ENCODE measurements at places on chromosomes 13 and 19.
A peak's percentile ranks its signal among the peaks of the same experiment; 100 is the strongest.

DNA sequence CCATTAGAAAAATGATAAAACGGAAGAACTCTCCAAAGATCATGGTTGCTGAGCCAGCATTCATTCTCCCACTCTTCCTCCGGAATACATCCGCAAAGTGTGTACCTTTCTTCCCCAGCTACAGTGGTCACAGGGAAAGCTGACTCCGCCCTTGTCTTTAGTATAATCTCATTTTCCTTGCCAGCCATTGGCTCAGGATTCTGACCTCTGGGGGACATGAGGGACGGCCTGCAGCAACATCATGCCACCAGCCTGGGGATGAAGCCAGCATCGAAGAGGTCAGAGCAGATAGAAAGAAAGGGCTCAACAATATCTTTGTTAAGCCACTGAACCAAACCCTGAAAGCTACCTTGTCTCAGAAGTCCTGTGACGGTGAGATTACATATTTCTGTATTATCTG, 46.3 kb upstream of the TPP2 start:
- DNase-seq, result no peak

GRCh38 chr13:35468195-35468594, 8.3 kb downstream of the MAB21L1 start:
- DNase-seq, result no peak

DNA sequence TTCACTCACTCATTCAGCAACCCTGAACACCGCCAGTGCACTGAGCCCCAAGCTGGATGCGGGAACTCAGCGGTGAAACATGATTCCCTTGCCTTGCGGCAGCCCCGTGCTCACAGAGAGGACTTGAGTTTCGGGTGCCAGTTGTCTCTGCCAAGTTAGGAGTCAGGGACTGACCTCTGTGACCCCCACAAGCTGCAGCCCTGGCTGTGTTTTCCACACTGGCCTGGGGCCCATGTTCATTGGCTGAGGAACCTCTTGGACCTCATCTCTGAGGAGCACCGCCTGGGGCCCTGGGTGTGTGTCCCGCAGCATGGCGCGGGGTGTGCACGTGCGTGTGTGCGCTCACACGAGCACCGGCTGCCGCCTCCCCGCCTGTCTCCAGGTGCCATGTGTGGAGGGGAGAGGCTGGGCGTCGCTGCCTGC, 31.0 kb downstream of the CAPN12 start:
- DNase-seq, result peak; percentile 48

- no peak for DNase-seq
Observed at GRCh38 chr19:46859637-46860124, 1.1 kb upstream of the ARHGAP35 start.

DNA sequence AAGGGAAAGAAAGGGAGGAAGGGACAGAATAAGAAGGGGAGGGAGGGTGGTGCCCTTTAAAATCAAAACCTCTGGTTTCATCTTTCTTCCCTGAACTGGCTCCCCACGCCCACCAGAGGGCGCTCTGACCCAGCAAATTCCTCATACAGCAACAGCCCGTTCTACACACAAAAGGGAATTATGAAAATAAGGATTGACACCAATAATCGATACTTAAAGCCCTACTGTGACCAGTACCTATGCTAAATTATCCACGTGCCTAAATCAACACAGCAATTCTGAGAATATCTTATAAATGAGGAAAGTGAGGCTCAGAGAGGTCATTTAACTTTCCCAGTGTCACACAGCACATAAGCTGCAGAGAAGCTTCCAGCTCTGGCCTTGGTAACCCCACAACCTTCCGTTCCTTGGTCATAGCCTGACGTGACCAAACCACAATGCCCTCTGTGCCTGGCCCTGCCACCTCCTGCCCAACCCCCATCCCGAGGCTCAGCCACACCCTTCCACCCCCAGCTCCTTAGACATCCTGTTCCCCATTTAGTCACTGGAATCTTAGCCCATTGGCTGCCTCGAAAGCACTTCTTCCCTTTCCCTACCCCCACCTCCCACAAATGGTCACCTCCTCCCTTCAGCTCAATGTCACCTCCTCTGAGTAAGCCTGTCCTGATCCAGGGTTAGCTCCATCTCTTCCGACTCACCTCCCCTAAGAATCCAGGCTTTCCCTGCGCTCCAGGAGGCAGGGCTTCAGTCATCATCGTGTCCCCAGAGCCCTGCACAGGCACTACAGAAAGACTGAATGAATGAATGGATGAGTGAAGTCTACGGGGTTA, 34.2 kb upstream of the PNMA8B start:
- peak; percentile 61 for DNase-seq

DNA sequence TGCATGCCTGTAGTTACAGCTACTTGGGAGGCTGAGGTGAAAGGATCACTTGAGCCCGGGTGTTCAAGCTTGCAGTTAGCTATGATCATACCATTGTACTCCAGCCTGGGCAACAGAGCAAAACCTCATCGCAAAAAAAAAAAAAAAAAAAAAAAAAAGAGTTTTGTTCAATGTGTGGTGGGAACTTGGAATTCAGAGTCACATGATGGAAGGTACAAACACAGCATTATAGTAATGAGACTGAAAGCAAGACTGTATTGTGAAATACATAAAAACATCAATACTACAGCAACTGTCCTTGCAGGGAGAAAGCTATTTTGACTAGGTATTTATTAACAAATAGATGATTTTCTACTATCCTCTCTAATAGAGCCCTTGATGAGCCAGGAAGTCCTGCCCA, 393.2 kb downstream of the DLEU7 start:
- DNase-seq, result no peak

DNA sequence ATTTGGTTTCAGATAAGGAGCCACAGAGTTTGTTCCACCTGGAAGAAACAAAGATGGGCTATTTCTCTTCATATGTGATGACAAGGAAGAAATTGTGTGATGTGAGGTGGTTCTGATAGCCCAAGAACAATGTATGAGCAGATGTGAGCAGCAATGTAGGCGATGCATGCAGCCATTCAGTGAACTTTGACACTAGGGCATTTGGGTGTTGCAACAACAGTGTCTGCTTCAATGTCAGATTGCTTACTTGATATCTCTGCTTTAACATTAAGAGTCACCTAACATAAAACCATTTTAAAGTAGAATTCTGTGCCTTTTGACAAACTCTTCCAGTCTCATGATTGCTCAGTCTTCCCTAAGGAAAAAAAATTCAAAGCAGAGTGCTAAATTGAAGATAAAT, 865.4 kb downstream of the SLITRK6 start:
- DNase-seq, result no peak

DNA sequence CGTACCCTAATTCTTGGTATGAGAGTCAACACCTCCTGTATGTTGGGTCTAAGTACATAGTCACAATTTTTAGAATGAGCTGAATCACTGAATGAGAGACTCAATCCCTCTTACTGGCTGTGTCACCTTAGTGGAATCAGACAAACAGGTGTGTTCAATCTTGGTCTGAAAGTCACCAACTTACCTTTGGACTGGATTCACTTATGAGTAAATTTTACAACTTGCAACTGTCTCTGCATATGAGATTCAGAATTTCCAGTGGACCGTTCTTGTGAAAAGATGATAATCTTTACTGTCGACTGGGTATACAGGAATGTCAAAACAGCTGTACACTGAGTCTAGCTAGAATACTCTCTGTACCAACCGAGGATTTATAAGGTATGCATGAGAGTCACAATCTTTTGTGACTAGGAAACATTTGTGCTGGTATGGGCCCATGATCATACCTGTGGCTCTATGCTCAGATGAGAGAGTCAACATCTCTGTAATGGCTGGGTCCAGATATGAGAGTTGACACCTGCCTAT, 5.9 kb upstream of the ZNF91 start:
- no peak for DNase-seq

GRCh38 chr13:76790980-76791819, 95.0 kb downstream of the KCTD12 start:
- no peak for DNase-seq

GRCh38 chr19:38464421-38465082, 31.1 kb downstream of the RYR1 start:
- DNase-seq, result no peak

DNA sequence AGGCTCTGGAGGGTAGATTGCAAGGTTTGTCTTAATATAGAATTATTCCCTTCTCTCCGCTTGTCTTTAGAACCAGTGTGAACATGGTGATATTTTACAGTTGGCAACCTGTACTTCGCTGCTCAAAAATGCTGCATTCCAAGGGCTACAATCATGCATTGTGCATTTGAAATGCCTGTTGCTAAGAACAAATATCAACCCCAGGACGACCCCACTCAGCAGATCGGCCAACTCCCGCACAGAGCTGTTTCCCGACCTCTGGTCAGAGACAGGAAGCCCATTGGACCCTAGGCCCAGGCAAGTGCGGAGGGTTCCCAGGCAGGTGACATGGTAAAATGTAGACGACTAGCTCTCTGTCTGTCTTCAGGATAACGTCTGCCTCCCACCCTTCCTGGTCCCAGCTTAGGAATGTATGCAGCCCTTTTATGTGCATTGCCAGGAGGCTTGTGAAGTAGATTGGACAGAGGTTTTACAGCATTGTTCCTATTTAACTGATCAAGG, 263.5 kb downstream of the FOXO1 start:
- DNase-seq, result no peak

DNA sequence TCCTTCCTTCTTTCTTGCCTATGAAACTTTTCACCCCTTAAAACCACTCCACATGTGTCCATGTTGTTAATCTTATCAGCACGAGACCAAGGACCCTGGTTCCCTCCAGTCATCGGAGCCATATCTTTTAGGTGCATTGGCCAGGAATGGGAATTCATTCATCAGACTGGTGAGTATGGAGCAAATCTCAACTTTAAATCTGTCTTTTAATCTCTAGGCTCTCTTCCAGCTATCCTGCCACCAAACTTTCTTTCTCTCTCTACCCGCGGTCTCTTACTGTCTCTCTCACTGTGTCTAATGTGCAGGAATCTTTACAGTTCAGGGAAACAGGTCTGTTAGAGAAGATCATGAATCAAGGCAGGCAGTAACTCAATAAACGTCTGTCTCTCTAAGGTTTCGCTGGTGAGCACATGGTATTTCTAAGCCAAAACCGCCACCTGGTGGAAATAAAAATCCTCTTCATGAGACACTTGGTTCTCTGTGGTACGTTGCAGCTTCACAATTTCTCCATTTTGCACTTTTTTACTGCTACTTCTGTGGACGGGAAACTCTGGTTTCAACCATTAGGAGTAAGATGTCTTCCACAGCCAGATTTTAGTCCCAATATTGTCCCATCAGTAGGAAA, 16.1 kb downstream of the LGALS16 start:
- DNase-seq, result no peak

DNA sequence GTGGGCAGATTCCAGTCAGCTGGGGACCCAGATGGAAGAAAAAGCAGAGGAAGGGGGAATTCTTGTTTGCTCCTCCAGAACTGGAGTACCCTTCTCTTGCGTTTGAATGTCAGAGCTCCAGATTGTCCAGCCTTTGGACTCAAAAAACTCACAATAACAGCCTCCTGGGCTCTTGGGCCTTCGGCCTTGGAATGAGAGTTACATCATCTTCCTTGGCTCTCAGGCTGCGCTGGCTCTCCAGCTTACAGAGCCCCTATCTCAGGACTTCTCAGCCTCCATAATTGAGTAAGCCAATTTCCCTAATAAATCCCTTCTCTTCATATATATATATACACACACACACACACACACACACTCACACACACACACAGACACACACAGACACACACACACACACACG, 1215.7 kb upstream of the SLC10A2 start:
- no peak for DNase-seq

DNA sequence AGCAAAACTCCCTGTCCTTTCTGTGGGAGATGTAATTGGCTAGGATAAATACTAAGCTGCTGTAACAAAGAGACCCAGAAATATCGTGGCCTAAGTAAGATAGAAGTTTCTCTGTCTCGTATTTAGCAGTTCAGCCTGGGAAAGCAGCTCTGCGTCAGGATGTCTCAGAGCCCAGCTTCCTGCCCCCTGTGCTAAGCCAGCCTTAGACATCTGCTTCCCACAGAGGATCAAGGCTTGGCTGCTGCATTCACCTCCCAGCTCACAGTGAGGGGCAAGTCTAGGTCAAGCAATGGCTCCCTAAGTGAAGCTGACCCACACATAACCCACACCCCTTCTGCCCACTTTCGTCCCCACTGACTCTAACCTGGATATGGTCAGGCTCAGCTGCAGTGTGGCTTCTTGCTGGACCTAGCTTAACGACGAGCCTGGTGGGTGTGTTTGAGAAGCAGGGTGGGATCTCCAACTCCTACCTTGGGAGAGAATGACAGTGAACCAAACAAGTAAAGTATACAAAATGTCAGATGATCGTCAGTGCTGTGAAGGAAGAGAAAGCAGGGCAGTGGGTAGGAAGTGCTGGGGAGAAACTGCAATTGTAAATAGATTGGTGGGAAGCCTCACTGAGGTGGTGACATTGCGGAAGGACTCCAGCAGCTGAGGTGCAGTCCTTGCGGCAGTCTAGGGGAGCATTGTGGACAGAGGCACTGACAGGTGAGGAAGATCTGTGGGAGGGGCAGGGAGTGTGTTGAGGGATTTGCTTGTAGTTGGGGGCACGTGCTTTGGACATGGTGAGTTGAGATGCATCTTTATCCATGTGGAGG, 82.9 kb downstream of the TNFRSF19 start:
- no peak for DNase-seq

- DNase-seq, result no peak
Observed at GRCh38 chr13:24692561-24692960, 12.4 kb downstream of the ATP12A start.

- DNase-seq, result no peak
Observed at GRCh38 chr19:7560255-7560654, 24.7 kb downstream of the PNPLA6 start.

Data from nucleus accumbens (tissue), 56 donors.